ENCODE measurements at places on chromosomes 2 and 18.

GRCh38 chr2:25617948-25618646, 55.3 kb downstream of the DTNB start:
- DNase-seq = no peak

- DNase-seq = no peak
These were observed 67.3 kb downstream of the CCBE1 start for GRCh38 chr18:59629894-59630293.

- no peak for DNase-seq
These were observed 150.0 kb downstream of the NEDD4L start for GRCh38 chr18:58194028-58194427.

DNA sequence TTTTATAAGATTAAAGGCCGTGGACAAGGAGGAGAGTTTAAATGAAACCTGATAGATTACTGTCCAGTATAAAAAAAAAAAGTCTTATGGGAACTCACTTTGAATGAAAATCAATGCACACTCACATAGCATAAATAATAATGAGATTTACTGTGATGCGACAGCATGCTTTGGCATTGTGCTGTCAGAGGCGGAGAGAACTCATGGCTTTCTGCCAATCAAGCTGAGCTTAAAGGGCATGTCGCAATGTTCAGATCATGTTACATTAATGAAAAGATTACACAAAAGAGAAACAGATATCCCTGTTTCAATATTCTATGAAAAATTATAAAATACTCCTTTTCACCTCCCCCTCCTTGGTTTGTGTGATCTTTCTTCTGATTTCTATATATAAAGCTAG, 310.8 kb downstream of the ERBB4 start:
- DNase-seq = no peak

DNA sequence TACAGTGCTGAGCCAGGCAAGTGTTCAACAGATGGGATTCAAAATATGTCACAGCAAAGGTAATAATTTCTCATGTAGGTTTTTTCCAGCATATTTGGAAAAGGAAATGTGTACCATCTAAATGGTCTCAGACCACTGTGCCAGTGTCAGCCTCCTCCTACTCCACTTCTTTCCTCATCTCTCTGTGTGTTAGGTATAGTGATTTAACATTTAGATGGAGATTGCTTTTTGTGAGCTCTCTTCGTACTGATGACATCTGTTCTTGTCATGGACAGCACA, 80.9 kb upstream of the TSPYL6 start:
- no peak for DNase-seq

DNA sequence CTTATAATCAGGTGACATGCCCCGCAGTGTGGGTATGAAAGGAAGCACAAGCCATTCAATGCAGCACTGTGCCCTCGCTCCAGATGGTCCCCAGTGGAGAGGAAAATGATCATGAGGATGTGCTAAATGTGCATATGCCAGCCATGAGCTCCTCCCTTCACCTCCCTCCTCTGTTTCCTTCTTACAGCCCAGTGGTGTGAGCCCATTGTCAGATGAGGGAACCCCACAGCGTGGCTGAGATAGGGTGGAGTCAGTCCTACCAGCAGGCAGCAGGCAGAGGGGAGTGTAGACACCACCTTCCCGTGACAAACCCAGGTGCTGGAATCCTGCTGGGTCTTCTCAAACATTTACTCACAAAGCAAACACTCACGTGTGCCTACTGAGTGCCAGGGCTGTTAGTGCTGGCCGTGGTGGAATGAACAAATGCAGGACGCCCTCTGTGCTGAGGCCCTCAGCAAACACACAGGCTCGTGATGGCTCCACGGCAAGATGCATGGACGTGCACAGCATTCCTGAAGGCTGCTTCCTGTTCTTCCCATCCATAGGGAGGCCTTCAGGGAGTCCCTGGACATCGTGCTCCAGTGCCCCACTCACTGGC, 181.7 kb upstream of the TPO start:
- DNase-seq = no peak

DNA sequence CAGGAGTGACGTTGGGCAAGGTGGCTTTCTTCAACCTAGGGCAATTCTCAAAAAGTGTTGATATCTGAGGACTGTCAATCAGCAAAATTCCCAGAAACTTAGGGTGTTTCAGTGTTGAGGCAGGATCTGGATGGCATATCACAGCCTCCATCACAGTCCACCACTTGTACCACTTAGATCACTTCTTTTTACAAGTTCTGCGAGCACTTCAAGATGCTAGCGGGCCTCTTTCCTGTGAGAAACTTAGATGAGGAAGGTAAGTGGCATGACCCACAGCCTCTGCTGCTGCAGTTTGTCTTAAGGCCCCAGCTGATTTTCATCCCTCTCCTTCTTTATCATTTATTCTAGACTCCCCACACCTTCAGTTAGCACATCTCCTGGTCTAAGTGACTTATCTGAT, 295.4 kb upstream of the ZNF521 start:
- DNase-seq = no peak

DNA sequence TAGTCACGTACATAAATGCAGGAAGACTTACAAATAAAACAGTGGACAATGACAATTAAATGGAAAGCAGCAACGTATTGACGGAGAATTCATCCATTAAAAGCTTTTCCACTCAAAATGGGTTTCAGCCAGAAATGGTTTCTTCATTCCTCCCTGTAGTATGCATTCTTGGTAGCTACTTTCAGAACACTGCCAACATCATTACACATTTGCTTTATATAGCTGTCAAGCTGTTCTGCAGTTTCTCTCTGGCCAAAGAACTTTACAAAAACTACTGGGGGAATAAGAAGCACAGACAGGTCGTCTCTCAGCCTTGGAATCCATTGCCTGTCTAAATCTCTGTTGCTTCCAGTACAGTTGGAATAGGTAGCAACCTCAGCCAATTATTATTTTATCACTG, 84.1 kb upstream of the NCKAP5 start:
- no peak for DNase-seq
